Stromal cell of bone marrow (primary cell): ENCODE measurements at places on chromosomes 6 and 20.

DNA sequence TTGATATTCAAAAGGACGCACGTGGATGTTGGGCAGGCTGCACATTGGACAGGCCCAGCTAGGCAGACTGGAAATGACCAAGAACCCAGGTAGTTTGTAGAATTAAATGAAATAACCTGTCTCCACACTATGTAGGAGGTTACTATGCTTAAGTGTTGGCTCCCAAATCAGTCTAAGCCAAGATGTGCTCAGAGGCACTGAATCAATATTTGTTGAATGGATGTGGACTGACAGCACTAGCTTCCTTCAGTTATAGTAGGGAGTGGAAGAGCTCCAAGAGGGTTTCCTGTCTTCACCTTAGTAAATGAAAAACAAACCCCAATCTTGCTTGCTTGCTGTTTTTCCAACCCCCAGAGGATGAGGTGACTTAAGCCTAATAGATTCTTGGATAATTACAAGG lies 180.5 kb downstream of the JARID2 start:
- no peak for DNase-seq

- peak; percentile 19 for DNase-seq
Measured at GRCh38 chr6:53524455-53524815, 20.5 kb downstream of the GCLC start.

GRCh38 chr6:63806573-63806913 lies 170.9 kb downstream of the PHF3 start:
- DNase-seq = no peak

- no peak for DNase-seq
Measured at GRCh38 chr6:78192057-78192456, 539.2 kb downstream of the MEI4 start.

DNA sequence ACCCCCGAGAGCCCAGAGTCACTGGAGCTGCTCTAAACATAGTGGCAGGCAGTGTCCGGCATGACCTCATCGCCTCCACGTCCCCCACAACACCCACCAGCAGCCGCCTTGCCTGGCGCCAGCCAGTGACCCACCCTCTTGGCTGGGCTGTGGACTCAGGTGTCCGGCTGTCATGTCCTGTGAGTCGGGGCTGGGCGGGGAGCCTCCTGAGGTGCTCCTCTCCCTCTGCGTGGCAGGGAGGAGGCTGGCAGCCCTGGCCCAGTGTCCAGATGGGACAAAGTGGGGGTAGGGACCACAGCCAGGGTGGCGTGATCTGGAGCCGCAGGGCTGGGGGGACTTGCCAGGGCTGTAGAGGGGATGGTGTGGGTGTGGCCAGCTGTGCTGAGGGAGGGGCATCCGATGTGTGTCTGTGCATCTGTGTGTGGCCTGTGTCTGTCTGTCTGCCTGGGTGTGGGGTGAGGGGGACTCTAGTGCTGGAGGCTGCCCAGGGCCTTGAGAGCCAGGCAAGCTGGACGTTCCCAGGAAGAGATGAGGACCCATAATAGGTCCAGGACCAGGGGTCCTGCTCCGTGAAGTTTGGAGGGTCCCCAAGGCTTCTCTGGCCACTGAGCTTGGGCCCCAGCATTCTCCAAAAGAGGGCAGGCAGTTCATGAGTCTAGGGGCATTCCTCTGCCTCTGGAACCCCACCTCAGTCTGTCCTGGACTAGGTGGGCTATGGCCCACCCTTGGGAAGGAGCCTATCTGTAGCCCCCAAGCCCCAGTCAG lies 2.3 kb upstream of the SOX18 start:
- DNase-seq = no peak

DNA sequence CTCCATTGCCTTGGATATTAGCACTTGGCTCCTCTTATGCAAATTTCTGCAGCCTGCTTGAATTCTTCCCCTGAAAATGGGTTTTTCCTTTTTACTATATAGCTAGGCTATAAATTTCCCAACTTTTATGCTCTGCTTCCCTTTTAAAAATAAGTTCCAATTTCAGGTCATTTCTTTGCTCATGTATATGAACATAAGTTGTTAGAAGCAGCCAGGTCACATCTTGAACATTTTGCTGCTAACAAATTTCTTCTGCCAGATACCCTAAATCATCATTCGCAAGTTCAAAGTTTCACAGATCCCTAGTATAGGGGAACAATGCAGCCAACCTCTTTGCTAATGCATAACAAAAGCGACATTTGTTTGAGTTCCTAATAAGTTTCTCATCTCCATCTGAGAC lies 34.5 kb upstream of the ENPP4 start:
- no peak for DNase-seq

- DNase-seq = peak; percentile 81
Measured at GRCh38 chr20:53623454-53624211, 30.0 kb upstream of the ZNF217 start.

- DNase-seq = no peak
Measured at GRCh38 chr6:163842467-163842866, 427.9 kb downstream of the QKI start.

GRCh38 chr20:20803011-20803410 lies 90.6 kb upstream of the RALGAPA2 start:
- no peak for DNase-seq

GRCh38 chr20:38073307-38074071 lies 39.9 kb downstream of the RPRD1B start:
- peak; percentile 96 for DNase-seq

GRCh38 chr6:100203400-100203799 lies 209.4 kb upstream of the MCHR2 start:
- DNase-seq = peak; percentile 86

DNA sequence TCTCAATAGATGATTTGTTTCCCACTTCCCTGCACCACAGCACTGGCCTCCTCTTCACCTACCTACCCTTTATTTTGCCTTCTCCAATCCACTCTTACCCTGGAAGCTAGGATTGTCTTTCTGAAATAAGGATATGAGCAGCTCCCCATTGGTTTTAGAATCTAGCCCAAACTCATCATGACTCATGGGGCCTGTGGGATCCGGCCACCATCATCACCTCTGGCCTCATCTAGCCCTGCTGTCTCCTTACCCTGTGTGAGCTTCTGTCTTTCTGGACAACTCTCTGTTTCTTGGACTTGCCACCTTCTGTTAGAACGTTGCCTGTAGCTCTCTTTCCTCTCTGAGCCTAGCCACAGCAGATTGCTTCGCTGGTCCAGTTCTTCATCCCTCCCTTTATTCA lies 277.1 kb downstream of the PAX1 start:
- peak; percentile 25 for DNase-seq

DNA sequence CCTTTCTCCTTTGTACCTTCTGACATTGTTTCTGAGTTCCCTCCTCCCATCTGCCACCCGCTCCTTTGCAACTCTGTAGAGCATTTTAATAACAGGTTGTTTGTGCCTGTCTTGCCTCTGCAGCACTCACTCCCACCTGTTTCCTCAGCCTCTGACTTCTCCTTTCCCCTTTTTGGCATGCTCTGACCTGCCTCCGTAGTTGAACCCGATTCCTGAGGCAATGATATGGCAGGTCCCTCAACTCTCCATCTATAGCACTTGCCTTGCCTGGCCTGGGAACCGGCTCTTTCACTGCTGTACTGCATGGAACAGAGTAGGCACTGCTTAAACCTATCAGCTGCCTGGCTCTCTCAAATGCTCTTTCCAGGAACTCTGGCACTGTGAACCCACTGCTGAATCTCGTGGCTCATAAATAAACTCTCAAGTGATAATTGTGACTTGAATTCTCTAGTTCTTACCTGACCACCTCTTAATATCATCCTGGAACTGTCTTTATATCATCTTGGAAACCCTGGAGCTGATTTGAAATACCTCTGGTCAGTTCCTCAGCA lies 50.3 kb downstream of the UTRN start:
- no peak for DNase-seq

DNA sequence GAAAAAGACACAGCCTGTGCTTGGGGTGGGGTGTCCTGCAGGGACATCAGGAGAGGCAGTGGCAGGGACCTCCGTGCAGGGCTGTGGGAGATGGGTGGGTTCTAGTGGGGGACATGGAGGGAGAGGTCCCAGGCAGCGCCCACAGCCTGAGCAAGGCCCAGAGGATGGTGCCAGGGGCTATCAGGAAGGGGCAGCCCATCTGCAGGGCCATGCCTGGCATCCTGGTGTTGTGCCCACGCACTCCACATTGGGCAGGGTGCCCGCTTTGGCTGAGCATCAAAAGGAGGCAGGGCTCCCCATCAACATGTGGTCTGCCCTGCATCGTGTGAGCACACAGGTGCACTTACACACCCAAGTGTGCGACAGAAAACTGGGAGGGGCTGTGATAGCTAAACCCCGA lies 184.3 kb upstream of the SNX9 start:
- DNase-seq = no peak

GRCh38 chr6:3402310-3403237 lies 54.3 kb downstream of the SLC22A23 start:
- no peak for DNase-seq

DNA sequence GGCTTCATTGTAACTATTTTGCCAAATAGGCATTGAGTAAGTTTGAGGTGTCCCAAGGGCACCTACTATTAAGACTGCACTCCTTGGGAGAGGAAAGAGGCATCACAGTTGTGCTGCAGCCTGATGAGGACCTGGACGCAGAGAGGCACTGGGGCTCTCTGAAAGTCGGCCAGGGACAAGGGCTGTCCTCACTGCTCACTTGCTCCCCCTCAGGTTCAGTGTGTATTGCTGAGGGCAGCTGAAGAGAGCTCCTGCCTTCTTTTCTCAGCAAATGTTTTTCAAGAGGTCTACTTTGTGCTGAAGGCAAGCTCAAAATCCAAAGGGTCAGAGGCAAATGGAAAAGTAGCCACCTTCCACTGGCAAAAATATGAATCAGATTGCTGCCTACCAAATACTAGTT lies 331.8 kb downstream of the RIMS1 start:
- peak; percentile 5 for DNase-seq

- DNase-seq = no peak
Measured at GRCh38 chr20:51382986-51383821, 159.3 kb downstream of the NFATC2 start.

GRCh38 chr6:111644893-111645430 lies 39.3 kb upstream of the TRAF3IP2 start:
- DNase-seq = no peak

DNA sequence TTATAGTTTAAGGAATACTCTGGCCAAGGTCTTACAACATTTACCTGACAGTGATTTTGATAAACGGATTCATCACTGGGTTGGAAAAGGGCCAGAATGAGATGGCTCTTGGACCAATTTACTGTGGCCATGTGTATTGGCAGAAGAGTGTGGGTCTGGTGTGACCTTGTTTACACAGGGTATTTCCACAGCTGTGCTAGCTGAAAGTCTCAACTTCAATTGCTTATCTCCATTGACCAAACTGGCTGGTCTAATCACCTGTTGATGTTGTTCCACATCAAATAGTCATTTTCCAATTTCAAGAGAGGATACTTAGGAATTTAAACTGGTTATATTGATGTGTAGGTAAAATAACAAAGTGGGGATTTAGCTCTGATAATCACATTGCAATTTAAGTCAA lies 501.6 kb upstream of the MAP3K7 start:
- DNase-seq = no peak

DNA sequence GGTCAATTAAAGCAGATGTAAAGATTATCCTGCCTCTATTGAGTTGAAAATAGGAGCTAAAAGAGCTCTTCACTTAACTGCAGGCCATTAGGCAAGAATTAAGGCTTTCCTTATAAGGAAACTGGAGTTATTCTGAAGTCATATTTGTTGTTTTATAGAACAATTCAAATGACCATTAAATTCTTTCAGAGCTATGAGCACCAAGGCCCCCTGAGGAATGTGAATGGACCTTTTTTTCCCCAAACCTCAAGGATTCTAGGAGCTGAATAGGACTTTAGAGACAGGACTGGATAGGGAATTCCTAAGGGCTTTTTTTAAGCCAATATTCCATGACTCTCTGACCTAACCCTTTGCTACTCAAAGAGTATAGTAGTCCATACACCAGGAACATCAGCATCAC lies 565.7 kb upstream of the BTBD3 start:
- no peak for DNase-seq

DNA sequence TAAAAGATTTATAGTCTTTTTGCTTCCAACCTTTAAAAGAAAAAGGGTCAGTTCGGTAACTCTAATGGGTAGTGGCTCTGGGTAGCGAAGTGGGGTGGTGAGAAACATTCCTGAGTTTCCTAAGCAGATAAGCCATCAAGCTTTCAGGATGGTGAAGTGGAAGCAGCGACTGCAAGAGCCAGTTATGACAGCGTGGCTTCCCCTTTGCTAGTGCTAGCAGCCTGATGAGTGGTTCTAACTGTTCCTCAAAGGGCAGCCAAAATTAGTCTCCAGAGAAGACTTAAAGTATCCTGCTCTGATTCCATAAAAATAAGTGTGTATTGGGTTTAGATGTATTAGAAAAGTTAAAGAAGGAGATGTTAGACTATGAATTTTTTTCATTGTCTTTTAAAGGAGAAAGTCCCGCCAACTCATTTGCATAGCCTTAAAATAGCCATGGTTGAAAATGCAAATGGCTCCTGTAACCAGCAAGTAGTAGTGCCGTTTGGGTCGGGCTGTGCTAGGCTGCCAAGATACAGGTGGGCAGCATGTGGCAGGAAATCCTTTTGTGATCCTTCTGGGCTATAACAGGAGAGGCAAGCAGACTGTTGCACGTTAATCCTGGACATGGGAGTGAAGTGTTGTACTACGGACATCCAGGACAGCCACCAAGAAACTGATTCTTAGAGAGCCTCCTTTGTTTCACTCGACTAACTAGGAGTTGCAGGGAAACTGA lies 18.0 kb downstream of the ELOVL2 start:
- DNase-seq = no peak

DNA sequence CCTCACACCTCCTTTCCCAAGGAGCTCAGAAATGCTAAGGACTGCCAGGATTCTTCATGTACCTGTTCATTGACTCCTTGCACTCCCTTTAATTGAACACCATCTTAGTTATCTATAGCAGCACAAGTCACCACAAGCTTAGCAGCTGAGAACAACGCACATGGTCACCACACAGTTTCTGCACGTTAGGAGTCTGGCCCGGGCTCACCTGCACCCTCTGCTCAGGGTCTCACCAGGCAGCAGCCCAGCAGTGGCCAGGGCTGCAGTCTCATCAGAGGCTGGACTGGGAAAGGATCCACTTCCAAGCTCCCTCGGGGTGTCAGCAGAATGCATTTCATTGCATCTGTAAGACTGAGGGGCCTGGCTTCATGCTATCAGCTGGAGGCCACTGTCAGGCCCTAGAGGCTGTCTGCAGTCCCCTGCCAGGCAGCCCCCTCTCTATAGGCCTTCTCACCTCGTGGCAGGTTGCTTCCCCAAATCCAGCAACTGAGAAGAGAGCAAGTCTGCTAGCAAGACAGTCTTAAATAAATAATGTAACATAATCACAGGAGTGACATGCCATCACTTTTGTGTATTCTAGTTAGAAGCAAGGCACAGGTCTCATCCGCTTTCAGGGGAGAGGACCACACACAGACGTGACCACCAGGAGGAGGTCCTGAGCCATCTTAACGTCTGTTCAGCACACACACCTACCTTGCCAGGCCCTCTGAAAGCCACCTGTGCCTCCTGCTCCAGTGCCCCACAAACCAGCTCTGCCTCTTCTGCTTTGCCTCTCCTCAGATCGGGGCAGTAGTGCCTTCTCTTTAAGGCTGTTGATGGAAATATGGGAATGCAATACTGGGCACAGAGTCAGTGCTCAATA lies 165.2 kb upstream of the CST7 start:
- DNase-seq = no peak
